ENCODE measurements at places on chromosomes 5 and 9. TPM values are rescaled to one million over a fixed set of nuclear protein-coding genes. Genes with fewer than 3 reads are reported as not detected.

The GABRP gene
- total RNA-seq = not detected

The CAMSAP1 gene
- total RNA-seq = 20.1 TPM

The NR5A1 gene
- total RNA-seq = not detected

The RNF208 gene
- 0.18 TPM for total RNA-seq

The SPINK1 gene
- not detected for total RNA-seq

The SOX30 gene
- total RNA-seq = not detected

The SAPCD2 gene
- 5.2 TPM for total RNA-seq

The PCDHGA1 gene
- not detected for total RNA-seq

The ST8SIA4 gene
- 0.92 TPM for total RNA-seq

The C5orf58 gene
- not detected for total RNA-seq

The OBP2B gene
- total RNA-seq = not detected

The CDH12 gene
- total RNA-seq = not detected

The OXCT1 gene
- total RNA-seq = 42.0 TPM

The PKN3 gene
- total RNA-seq = 7.1 TPM

The CFAP157 gene
- total RNA-seq = not detected

The ZBTB43 gene
- 10.5 TPM for total RNA-seq

The TMEFF1 gene
- 0.54 TPM for total RNA-seq

The BTNL3 gene
- not detected for total RNA-seq

The ZNF879 gene
- 2.6 TPM for total RNA-seq

The PPP3R2 gene
- total RNA-seq = not detected

The ANKRD20A1 gene
- 0.61 TPM for total RNA-seq

The SPATA31C1 gene
- total RNA-seq = not detected

The RPL12 gene
- total RNA-seq = 2,321 TPM

The LPCAT1 gene
- total RNA-seq = 43.2 TPM

The SLC25A48 gene
- total RNA-seq = not detected

The PCDHA4 gene
- not detected for total RNA-seq

The AFAP1L1 gene
- total RNA-seq = 16.6 TPM

The CRB2 gene
- total RNA-seq = not detected

The NHP2 gene
- 215 TPM for total RNA-seq

Data from foreskin keratinocyte (primary cell).